Adrenal gland (tissue), 19 donors: ENCODE measurements at places on chromosomes 3 and 15. TPM values are rescaled to one million over a fixed set of nuclear protein-coding genes. Genes with fewer than 3 reads are reported as not detected.

- H3K27me3 ChIP-seq: no peaks in the 10 kb centered on the region
- no peak for DNase-seq
- no peaks in the 10 kb centered on the region for H3K4me1 ChIP-seq
- H3K4me3 ChIP-seq: no peak overlapping the region
- H3K27ac ChIP-seq: no peak overlapping the region
- H3K36me3 ChIP-seq: no peaks in the 10 kb centered on the region
Observed at GRCh38 chr3:143298886-143299535, 179.4 kb downstream of the CHST2 start.

- DNase-seq: no peak
- H3K27me3 ChIP-seq: no peaks in the 10 kb centered on the region
- H3K27ac ChIP-seq: no peak overlapping the region
- peaks cover 1% of the 10 kb centered on the region for H3K4me1 ChIP-seq
- peaks cover 5% of the 10 kb centered on the region for H3K36me3 ChIP-seq
Observed at GRCh38 chr3:127691489-127691888, 18.7 kb downstream of the ABTB1 start.

- no peaks in the 10 kb centered on the region for H3K27me3 ChIP-seq
- no peak for DNase-seq
- no peaks in the 10 kb centered on the region for H3K36me3 ChIP-seq
- peaks cover 16% of the 10 kb centered on the region for H3K4me1 ChIP-seq
- H3K27ac ChIP-seq: peak overlapping the region; percentile 11
Observed at GRCh38 chr15:34853001-34853758, 57.8 kb upstream of the ACTC1 start.

FAM3D gene
- not detected for total RNA-seq

- H3K4me1 ChIP-seq: peaks cover 20% of the 10 kb centered on the region
- no peaks in the 10 kb centered on the region for H3K27me3 ChIP-seq
- no peak overlapping the region for H3K4me3 ChIP-seq
- peak; percentile 89 for DNase-seq
- no peaks in the 10 kb centered on the region for H3K36me3 ChIP-seq
- no peak overlapping the region for H3K27ac ChIP-seq
Observed at GRCh38 chr3:14371573-14372474, 30.6 kb upstream of the SLC6A6 start.

GRCh38 chr3:16064642-16065414 lies 109.7 kb upstream of the GALNT15 start:
- H3K27me3 ChIP-seq: no peaks in the 10 kb centered on the region
- no peak overlapping the region for H3K4me3 ChIP-seq
- H3K27ac ChIP-seq: peak overlapping the region; percentile 61
